ENCODE measurements at places on chromosomes 2 and 18.

DNA sequence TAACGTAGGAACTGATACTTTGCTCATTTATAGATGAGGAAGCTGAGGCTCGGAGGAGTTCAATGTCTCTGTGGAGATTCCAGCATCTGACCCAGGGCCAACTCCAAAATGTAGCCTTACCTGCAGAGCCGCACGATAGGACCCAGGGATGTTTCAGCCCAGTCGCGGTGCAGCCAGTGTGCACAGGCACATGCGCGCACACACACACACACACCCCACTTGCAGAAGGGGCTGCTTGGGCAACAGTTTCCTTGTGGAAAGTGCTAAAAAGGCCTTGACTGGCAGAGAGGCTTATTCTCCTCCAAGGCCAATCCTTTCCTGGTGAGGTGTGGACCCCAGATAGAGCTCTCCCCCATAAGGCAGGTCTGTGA is 101.7 kb downstream of the ZFP36L2 start:
- DNase-seq: no peak

DNA sequence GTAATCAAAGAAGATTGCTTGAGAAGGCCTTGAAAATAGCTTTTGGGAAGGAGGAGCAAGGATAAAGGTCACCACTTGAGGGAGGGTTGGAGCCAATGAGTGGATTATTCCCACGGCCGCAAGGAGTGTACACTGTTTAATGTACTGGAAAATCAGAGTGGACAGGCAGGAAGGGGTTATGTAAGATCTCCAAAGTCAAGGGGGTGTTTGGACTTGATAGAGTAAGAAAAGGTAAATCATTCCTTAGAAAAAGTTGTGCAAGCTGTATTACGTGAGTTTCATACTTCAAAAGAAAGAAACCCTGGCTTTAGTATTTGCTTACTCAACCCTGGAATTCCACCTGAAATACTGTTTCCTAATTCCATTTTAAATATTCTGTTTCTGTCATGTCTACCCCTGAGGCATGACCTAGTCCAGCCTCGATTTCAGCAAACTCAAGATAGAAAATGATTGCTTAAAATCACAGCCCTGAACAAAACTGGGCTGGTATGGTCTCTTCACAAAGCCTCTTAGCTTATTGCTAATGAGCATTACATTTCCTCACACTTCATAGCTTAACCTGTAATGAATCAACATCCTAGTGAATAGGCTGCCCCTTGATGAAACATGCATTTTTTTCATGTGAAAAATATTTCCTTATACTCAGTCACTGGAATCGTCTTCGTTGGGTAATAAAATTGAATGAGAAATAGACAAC is 1.1 kb downstream of the MREG start:
- no peak for DNase-seq

GRCh38 chr2:133447303-133447702 is 121.0 kb downstream of the NCKAP5 start:
- DNase-seq: no peak

GRCh38 chr2:171550613-171551012 is 28.3 kb downstream of the CYBRD1 start:
- DNase-seq: no peak

GRCh38 chr18:21203542-21204241 is 38.3 kb upstream of the GREB1L start:
- DNase-seq: no peak

DNA sequence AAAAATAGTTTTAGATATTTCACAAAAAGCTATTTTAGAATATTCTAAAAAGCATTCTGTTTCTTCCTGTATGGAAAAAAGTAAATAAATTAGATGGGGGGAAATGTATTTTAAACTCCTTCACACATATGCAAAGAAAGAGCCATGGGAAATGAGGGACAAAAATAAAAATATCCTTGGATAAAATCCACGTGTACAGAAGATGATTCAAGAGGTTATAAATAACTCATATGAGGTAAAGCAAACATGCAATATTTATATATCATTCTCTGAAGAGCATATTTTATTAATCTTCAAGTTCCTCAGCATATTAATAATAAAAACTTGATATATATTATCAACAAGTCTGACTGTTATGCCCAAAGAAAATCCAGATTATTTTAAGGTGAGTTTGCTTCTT is 8.8 kb upstream of the GFPT1 start:
- no peak for DNase-seq

- no peak for DNase-seq
These were observed 186.2 kb upstream of the GCFC2 start for GRCh38 chr2:75896779-75897366.

- no peak for DNase-seq
These were observed 187.7 kb upstream of the HAAO start for GRCh38 chr2:42979870-42980763.

DNA sequence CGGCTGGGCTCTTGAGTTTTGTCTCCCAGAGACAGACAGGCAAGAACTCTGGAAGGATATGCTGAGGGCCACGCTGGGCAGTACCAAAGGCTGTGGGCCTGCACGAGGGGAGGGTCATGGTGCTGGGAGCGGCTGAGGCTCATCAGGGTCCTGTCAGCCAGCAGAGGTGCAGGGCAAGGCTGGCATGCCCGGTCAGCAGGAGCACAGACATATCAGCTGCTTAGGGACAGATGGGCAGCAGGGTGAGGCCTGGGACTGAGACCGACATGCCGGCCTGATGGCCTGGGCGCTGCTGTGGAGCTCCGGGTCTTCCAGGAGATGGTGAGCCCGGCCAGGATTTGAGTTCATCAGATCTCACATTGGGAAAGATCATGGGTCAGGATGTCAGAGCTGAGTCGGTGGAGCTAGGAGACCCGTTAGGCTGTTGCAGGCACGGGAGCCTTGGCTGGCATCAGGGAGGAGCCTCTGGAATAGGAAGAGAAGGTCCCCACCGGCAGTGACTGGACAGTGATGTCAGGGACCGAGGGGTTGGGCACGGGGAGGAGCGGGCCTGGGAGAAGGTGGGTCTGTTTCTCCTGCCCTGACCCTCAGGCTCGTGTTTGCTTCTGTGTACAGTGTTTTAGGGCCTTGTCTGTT is 18.8 kb downstream of the CNDP2 start:
- no peak for DNase-seq

DNA sequence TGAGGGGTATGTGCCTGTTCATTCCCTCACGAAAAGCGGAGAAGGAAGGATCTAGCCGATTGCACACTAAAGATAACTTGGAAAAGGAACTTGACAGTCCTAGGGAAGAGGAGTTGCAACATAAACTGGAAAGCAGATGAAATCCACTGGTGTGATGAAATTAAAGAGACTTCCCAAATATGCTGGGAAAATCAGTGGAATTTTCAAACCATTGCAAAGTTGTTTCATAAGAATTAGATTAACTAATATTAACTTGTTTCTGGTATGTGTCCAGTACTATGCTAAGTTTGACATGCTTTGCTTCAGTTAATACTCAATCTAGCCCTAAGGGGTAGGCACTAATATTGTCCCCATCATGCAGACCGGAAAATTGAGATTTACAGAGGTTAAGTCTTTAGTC is 222.7 kb downstream of the IKZF2 start:
- DNase-seq: no peak

DNA sequence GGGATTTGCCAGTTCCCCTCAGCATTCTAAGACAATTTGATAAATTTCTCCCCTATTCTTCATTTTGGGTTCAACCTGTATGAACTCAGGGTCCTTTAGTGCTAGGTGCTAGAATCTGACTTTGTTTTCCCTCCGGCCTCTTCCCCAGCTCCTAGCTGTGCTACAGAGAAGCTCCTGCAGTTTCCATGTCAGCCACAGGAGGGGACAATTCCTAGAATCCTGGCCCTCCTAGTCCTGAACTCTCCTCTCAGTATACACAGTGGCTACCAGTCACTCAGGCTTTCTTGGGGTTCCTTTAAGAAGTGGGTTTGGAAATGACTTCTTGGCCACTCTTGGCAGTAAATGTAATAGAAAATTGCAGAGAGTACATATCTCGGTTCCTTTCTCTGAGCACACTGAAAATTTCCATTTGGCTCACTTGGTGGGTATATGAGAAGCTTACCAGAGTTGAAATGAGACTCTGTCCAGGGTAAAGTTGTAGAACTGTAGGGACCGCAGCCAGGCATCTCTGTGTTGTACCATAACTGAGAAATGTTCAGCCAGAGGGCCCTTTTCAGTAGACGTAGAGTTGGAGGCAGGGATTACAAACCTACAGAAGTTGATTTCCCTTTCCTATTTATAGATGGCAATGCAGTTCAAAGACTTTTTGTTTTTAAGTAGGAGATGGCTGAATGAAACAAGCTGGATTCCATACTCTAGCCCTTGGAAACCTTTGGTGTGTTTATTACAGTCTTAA is 5.0 kb upstream of the CHST10 start:
- no peak for DNase-seq

DNA sequence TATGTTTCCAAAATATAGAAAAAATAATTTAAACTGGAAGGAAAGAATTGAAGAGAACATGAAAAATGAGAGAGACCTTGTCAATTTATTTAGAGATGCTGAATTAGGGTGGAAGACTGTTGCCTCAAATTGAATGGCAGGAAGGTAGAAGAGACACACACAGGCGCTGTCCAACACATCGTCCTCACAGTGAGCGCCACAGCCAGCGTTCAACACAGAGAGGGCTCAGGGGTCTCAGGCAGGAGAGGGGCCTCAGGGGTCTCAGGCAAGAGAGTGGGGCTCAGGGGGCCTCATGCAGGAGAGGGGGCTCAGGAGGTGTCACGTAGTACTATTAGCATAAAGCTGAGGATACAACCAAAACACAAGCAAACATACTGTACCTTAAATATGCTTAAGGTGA is 65.7 kb downstream of the TMEM18 start:
- no peak for DNase-seq

DNA sequence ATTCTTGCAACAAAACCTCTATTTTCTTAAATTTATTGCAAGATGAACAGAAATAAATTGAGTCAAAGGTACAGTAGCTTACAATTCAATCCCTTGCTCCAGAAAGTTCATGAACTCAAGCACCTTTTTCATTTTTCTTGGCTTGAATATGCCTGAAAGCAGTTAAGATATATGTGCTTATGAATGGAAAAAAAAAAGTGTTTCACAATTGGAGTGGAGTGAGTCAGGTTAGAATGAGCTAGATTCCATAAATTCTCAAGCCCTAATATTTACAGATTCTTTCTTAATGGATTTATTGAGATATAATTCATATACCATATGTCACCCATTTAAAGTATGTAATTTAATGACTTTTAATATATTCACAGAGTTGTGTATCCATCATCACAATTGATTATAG is 39.6 kb upstream of the NEMP2 start:
- no peak for DNase-seq

GRCh38 chr2:12479065-12479601 is 237.6 kb upstream of the TRIB2 start:
- DNase-seq: no peak

DNA sequence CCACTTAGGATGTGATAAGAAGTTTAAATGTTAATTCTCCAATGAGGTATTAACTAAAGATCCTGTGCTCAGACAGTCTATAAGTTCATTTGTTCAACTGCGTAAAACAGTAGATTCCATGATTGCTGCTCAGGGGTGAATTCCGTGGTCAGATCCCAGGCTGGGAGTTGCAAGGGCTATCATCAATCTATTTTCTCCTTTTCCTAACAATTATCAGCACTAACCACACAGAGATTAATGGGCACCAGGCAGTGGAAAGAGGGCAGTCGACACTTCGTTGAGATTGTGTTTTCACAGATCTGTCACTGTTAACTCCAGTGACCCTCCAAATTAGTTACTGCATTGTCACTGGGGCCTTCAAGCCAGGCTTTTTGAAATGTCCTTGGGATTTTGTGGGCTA is 154.1 kb upstream of the SPRED2 start:
- no peak for DNase-seq

GRCh38 chr2:106010818-106011355 is 183.2 kb downstream of the UXS1 start:
- DNase-seq: no peak

- DNase-seq: no peak
These were observed 65.0 kb upstream of the CDKL4 start for GRCh38 chr2:39308778-39309177.

DNA sequence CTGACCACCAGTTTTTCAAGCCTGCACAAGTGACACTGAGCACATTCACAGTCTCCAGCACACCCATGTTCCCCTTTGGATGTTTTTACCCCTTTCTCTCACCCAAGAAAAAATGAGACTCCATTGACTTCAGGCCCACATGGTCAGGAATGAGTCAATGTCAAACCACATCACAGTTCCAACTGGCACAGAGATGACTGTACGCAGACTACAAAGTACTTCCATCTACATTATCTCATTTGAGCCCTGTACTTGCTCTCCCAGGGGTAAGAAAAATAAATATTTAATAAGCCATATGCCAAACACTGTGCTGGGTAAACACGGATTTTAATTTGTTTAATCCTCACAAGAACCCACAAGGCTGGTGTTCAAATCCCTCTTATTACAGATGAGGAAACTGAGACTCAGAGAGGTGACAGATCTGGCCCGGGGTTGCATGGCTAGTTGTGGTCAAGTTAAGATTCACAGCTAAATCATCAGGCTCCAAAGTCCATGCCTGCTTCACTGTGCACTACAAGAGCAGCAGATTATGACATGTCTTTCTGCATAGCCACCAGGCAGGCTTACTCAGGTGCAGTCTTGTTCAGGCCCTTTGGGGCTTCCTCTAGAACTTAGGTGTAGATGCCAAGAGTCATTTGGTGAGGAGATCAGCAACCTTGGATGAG is 106.1 kb downstream of the TXNL1 start:
- DNase-seq: no peak

- DNase-seq: no peak
These were observed 11.1 kb downstream of the SCN3A start for GRCh38 chr2:165192729-165193128.

DNA sequence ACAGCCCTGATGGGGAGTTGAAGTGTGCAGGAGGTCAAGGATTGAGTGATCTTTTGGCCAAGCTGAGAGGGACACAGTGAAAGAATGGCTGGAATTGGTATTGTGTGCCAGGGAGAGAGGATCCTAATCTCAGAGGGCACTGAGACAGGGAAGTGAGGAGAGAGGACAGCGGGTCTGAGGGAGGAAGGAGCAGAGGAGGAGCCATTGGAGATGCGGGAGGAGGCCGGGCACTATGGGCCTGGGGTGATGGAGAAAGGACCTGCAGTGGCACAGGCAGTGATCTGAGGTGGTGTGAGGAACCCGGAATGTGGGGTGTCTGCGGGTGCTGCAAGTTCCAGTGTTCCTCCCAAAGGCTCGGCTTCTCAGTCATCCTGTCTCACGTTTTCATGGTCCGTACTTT is 26.8 kb downstream of the RNF144A start:
- DNase-seq: no peak

GRCh38 chr2:13000664-13001363 is 284.1 kb downstream of the TRIB2 start:
- no peak for DNase-seq

- no peak for DNase-seq
These were observed 714 bp downstream of the ASXL3 start for GRCh38 chr18:33578518-33579348.

DNA sequence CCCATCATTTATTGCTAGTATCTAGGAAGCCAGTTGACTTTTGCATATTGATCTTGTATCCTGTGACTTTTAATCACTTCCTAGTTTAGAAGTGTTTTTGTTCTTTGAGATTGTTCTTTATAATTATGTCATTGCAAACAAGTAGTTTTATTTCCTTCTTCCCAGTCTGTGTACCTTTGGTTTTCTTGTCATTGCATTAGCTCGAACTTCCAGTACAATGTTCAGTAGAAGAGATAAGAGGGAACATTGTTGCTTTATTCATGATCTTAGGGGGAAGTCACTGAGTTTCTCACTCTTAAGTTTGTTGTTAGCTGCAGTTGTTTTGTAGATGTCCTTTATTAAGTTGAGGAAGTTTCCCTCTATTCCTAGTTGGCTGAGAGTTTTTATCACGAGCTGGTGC is 61.0 kb downstream of the TRAPPC12 start:
- no peak for DNase-seq

GRCh38 chr2:137357634-137358033 is 592.3 kb downstream of the THSD7B start:
- no peak for DNase-seq

GRCh38 chr2:108858894-108859293 is 72.3 kb downstream of the CCDC138 start:
- DNase-seq: no peak

Measured in T-helper 2 cell (primary cell).